ENCODE measurements at places on chromosomes 3 and 15.

GRCh38 chr3:8443829-8444791 is 57.5 kb upstream of the LMCD1 start:
- peak; percentile 96 for DNase-seq

DNA sequence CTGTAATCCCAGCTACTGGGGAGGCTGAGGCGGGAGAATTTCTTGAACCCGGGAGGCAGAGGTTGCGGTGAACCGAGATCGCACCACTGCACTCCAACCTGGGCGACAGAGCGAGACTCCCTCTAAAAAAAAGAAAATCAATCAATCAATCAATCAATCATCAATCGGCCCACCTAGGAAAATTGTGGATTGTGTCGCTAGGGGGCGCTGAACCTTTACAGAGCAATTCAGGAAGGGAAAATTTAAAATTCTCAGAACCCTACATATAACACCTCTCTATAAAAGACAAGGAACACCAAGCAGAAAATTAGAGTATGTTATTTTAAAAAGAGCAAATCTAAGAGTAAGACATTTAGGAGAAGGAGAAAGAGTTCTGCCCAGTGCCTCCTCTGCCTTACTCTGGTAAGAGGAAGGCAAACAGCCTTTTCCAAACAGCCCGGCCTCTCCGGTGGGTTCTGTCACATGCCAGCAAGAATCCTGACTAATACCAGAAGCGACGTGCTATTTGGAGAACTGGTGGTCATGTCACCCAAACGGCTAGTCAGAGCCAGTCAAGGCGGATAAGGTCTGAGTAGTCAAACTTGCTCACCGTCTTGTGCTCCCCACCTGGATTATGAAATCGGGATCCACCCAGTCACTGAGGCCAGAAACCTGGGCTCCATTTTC is 22.3 kb upstream of the SMCO1 start:
- DNase-seq, result peak; percentile 21

DNA sequence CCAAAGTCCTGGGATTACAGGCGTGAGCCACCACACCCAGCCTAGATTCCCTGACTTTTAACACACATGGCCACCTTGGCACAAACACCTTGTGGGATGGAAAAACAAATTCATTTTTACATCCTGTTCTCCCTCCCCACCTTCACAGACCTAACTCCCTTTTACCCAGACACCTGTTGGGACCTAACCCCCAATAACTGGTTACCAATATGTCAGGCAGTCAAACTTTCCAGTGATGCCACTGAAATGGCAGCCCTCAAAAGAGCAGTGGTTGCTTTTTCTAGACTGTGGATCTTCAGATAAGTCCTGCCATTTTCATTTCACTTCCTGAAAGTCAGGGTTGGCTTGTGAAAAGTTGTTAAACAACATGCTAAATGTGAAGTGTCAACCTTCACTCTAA is 34.9 kb downstream of the SIN3A start:
- no peak for DNase-seq

- DNase-seq, result no peak
These were observed 182.0 kb downstream of the KLF13 start for GRCh38 chr15:31508656-31509055.

- no peak for DNase-seq
These were observed 6.6 kb upstream of the RHCG start for GRCh38 chr15:89502867-89503595.

GRCh38 chr15:89058876-89059405 is 29.3 kb upstream of the ABHD2 start:
- DNase-seq, result no peak

GRCh38 chr3:146914409-146914808 is 309.3 kb upstream of the PLSCR5 start:
- DNase-seq, result no peak

GRCh38 chr3:70603103-70603502 is 290.7 kb upstream of the MDFIC2 start:
- no peak for DNase-seq

DNA sequence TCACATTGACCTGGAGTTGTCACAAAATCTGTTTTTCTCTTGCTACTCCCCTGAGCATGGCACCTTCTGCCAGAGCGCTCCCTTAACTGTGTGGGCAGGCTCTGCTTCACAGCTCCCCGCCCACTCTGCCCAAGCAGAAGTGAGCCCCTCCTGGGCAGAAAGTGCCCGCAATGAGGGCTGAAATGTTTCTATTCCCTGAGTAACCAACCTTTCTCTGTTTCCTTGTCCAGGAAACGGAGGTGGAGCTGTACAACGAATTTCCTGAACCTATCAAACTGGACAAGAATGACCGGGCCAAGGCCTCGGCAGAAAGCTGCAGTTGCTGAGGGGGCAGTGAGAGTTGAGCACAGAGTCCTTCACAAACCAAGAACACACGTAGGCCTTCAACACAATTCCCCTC is 66.3 kb upstream of the ACAD9 start:
- no peak for DNase-seq

DNA sequence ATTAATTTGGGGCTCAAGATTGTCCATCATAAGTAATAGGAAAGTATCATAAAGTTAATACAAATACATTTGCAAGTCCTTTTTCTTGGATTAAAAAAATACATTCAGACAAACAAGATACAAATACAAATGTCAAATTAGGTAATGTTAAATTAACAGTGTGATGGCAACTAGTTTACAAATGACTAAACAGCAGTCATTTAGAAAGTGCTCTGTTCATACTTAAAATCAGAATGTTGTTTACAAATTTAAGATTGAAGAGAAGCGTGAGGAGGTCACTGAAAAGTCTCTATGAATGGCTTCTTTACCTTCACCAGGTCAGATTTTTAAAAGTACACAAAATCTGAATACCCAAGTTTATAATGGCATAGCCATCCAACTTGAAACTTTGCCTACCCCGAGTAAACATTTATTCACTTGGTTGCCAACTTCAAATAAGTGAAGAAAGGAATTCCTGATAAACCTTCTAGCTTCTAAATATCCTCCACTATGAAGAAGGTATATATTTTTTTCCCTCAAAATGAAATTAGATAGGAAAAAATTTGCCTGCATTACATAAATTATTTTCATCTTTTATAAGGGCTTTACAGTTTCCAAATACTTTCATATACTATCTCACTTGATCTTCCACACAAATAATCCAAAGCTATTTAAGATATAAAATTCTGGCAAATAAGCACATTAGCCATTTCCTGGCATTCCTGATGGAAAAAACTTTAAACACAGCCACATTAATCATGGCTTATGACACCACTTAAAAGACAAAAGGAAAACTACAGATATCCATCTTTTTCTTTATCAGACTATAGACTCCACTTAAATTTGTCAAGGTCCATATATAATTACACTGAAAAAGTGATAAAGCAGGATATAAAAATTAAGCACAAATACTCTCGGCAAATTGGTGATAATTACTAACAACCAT is 11.5 kb upstream of the NEK10 start:
- DNase-seq, result no peak

DNA sequence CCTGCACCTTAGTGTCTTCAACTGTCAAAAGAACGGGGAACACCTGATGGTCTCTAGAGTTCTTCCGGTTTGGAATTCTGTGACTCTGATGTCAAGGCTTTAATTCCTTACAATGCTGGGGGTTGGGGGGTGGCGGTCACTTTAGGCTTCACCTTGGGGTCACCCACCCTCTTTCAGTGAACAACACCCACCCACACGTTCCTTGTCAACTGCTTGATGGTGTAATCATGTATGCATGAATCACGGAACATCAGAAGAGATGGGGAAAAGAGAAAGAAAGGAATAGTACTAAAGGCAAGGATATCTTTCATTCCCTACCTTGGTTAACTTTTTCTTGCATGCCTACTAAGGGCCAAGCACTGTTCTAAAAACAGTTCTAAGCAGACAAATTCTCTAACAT is 7.3 kb upstream of the UBE2E1 start:
- DNase-seq, result no peak

GRCh38 chr3:110650741-110651140 is 420.9 kb upstream of the NECTIN3 start:
- DNase-seq, result no peak

GRCh38 chr3:160754371-160754854 is 1.6 kb upstream of the PPM1L start:
- peak; percentile 52 for DNase-seq

DNA sequence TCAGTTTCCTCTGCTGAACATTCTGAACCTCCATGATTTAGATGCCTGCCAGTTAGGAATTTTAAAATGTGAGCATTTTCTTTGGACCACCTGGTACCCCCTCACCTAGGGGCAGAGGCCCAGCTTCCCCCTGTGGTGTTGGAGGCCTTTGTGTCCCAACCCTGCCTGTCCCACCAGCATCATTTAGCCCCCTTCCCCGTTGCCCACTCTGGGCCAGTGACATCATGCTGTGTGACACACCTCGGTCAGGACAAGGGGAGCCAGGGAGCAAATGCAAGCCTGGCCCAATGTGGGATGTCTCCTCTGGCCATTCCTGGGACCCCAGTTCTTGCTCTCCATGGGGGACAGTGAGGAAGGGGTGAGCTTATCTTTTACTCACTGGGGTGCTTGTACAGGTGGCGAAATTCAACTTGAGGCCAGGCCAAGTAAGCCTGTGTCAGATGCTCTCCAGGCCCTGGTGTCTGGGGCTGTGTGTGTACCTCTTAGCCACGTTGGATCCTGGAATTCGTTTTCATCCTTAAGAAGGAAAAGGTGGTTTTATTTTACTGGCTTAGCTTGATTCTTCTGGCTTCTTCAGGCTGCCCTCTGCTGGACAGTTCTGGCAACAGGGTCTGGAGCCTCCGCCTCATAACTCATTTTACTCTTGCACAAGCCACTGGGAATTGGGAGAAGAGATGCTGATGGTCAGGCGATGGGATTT is 49.7 kb upstream of the MYZAP start:
- DNase-seq, result peak; percentile 81

DNA sequence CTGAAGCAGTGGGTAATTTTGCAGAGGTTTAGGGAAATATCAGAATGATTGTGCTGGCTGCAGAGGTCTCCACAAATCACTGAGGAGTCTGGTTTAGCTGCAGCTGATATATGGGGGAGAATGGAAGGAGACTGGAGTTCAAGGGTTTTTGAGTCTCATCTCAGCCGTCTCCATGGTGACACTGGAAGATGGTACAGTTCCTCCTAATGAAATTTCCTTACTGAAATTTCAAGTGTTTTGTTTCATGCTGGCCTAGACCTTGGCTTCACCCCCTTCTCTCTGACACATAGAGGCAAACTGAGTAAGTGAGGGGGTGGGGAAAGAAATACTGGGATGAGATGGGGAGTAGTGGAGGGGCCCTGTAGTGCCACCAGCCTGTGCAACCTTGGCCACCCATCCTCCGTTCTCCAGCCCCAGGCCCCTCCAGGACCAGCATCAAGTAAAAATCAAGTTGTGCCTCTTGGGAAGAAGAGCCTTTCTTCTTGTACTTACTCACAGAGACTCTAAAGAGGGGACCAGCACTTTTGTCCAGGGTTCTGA is 17.8 kb upstream of the MORF4L1 start:
- no peak for DNase-seq

DNA sequence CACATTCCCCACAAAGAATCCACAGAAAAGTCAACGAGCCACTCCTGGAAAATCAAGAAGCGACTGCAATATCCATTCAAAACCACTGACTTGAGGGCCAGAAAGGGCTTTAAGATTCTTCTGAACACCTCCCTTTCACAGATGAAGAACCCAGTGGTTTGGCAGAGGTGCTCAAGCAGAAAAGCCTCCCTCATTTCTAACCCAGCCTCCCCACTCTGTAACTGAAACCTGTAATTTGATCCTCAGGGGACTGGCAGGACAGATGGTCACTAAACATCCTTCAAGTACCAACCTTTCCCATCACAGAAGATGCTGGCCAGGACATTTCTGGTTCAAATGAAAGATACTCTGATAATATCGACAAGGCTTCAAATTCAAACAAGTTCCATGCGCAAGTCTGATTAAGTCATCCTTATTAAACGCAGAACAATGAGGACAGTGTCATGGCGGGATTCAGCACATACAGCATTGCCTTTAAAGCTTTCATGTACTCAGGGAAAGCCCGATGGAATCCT is 5.5 kb downstream of the SEMA5B start:
- DNase-seq, result no peak

Measured in AG08395 (cell line).